ENCODE measurements at places on chromosomes 3 and 15.

DNA sequence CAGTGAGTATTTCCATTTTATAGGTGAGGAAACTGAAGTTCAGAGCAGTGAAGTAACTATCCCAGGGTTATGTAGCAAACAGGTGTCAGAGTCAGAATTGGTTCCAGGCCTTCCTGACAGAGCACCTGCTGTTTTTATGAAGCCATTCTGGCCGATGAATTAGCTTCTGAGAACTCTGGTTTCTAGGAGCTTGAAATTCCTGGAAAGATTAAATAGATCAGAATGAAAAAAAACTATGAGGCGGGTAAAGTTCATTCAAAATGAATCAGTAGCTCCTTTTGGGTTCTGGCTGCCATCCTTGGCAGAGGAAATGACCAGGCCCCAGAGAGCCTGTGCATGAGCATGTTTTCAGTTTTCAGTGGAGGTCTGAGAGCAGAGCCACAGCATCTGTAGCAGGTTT lies 59.3 kb upstream of the CFAP161 start:
- no peak for DNase-seq

DNA sequence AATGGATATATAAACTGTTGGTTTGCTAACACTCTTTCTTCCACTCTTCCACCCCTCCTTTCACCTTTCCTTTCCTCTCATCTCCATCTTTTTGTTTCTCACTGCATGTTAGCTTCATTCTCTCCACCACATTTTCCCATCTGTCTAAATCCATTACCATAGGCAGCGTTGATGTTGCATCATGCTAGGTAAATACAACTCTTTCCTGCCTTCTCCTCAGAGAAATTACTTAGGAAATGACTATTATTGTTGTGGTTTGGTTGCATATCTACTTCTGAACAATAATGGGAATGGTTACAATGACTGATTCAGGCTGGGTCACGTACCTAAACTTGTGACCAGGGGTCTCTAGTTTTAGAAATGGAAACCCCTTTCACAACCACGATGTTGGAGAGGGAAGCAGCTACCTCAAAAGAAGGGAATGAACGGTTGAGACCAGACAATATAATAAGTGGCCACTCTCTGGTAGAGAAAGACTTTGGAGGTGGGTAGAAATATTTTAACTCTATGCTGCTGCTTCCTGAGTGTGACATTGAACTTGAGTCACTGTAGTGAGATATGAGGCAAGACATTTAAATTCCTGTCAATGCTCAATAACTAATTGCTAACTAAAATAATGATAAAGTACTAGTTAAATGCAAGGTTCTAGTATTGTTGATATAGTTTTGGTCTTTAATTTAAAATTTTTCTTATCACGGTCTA lies 314.1 kb upstream of the TGFBR2 start:
- DNase-seq: no peak

GRCh38 chr3:127254033-127254644 lies 33.7 kb downstream of the PRR20G start:
- no peak for DNase-seq

- DNase-seq: no peak
Observed at GRCh38 chr3:119305286-119305685, 11.1 kb downstream of the ARHGAP31 start.

GRCh38 chr3:129605203-129605921 lies 1.1 kb downstream of the PLXND1 start:
- peak; percentile 68 for DNase-seq

DNA sequence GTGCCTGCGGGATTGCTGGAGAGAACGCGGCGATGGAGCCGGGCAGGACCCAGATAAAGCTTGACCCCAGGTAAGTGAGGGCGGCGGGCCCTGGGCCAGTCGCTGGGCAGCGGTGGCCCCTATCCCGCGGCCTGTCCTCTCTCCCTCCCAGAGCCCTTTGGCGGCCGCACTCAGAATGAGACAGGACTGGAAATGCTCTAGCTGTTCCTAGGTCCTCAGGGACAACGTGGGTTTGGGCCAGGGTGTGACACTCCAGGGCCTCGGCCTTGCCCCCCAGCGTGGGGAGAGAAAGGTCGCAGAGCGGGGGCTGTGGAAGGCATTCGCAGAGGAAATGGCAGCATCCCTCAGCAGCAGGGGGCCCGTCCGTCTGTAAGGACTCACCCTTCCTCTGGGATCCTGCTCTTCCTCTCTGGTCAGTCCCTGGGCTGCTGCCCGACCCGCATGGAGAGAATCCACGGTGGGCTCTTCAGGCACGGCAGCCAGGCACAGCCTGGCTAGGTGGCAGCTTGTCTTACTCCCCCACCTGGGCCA lies 412 bp downstream of the SLC51A start:
- no peak for DNase-seq

DNA sequence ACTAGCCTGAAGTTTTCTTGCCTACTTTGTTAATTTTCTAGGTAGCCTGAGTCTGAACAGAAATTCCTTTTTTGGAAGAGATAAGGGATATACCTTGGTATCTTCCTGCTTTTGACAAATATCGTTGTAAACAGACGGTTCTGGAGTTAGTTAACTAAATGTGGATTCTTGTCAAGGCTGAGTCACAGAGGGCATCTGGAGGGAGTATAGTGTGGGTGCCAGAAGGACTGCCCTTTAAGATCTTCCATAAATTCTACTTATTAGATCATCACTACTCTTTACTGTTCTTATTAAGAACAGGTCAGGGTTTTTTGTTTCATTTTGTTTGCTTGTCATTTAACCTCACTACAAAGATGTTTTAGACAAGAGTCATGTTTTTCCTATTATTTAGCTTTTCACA lies 125.3 kb upstream of the SKOR1 start:
- no peak for DNase-seq

GRCh38 chr15:64923546-64923945 lies 11.8 kb downstream of the ANKDD1A start:
- DNase-seq: no peak

DNA sequence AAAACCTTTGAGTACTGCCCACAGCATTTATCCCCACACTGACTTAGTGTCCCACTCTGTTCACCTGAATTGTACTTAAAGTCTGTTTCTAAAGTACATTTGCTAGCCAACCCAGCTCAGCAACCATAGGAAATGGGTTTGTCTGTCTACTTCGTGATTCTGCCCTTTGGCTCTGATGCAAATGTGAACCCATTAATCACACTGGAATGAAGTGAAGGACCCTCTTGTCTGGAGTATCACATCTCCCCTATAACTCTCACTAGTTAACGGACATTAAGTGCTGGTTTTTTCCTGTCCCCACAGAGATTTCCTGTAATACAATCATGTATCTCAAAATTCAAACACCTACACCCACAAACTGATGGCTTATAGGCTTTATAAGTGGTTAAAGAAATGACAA lies 20.5 kb downstream of the EID1 start:
- DNase-seq: no peak

DNA sequence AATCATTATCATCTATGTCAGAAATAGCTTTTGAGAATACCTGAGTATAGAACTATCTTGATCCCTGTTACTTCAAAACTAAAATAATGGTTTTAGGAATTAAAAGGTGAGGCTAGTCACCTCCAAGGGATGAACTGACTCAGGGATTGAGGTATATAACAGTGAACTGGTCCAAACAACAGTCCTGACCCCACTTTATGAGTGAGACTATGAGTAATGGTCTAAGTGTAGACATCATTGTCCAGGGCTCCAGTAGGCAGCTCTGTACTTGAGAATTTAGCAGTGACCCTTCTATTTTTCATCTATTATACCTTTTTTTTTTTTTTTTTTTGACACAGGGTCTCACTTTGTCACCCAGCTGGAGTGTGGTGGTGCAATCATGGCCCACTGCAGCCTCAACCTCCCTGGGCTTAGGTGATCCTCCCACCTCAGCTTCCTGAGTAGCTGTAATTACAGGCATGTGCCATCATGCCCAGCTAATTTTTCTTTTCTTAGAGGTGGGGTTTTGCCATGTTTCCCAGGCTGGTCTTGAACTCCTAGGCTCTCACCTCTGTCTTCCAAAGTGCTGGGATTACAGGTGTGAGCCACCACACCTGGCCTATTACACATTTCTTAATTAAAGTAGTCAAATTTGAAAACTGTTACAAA lies 36.3 kb downstream of the MLH1 start:
- DNase-seq: no peak

DNA sequence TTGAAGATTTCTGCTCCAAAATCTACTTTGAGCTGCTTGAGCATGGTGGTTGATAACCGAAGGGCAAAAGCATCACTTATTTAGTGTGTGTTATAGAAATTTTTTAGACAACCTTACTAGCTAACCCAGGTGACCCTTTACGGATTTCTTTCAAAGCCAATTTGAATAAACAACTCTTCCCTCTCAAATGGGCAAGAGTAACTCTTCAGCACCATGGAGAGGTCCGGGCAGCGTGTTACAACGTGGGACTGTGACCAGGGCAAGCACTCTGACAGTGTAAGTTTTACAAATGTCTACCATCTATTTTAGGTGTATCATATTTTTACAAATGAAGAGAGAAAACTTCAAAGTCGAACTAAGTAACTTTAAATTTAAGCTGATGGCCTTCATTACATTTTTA lies 471.8 kb downstream of the MFSD1 start:
- DNase-seq: no peak

DNA sequence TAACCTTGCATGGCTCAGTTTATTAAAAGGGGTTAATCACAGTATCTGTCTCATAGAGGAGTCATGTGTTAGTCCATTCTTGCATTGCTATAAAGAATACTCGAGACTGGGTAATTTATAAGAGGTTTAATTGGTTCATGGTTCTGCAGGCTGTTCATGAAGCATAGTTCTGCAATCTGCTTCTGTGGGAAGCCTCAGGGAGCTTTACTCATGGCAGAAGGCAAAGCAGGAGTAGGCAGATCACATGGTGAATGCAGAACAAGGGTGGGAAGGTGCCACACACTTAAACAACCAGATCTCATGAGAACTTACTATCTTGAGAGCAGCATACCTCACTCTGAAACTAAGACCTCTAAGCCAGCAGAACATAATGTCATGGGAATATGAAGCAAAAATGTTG lies 42.2 kb upstream of the PTX3 start:
- no peak for DNase-seq

GRCh38 chr15:71957026-71957425 lies 146.7 kb downstream of the NR2E3 start:
- no peak for DNase-seq

DNA sequence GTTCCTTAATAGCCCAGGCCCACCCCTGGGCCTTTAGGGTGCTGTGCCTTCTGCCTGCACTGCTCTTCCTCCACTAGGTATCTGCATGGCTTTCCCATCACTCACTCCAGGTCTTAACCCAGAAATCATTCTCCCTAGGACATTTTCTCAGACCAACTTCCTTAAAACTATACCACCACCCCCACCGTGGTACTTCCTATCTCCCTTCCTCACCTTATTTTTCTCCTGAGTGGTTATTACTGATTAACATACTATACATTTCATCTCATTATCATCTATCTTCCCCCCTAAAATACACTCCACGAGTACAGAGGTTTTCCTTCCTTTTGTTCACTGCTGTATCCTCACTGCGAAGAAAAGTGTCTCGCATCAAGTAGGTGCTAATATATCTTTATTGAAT lies 115.2 kb downstream of the ANO10 start:
- DNase-seq: no peak

DNA sequence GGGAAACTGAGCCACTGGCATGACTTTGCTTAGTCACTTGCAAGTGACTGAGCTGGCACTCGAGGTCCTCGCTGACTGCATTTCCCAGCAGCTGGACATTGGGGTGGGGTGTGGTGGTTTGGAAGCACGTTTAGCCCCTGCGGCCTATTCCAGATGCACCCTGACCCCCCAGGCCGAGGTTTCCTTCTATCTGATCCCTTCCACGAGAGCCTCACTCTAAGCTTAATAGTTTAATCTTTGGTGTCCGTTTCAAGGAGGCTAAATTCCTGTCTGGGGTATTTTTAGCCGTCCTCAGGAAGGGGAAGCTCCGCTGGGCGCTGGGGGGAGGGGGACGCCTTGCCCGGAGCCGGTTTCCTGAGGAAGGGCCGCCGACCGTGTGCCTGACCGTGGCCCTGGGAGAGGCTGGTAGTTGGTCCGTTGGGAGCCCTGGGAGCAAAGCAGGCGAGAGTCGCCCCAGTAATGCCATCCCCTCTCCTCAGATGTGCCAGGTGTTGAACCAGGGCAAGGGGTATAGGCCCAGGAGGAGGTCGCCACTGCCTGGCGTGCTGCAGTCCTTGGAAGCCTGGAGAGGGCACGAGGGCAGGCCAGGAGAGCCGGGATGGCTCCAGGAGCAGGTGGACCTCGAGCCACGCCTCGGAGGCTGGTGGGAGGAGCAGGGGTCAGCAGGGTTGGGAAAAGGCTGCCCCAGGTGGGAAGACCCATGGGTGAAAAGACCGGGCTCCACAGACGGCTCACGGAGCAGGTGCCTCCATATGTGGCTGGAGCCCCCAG lies 37.2 kb downstream of the IDH2 start:
- no peak for DNase-seq

- no peak for DNase-seq
Observed at GRCh38 chr15:26145796-26146195, 282.7 kb upstream of the ATP10A start.

DNA sequence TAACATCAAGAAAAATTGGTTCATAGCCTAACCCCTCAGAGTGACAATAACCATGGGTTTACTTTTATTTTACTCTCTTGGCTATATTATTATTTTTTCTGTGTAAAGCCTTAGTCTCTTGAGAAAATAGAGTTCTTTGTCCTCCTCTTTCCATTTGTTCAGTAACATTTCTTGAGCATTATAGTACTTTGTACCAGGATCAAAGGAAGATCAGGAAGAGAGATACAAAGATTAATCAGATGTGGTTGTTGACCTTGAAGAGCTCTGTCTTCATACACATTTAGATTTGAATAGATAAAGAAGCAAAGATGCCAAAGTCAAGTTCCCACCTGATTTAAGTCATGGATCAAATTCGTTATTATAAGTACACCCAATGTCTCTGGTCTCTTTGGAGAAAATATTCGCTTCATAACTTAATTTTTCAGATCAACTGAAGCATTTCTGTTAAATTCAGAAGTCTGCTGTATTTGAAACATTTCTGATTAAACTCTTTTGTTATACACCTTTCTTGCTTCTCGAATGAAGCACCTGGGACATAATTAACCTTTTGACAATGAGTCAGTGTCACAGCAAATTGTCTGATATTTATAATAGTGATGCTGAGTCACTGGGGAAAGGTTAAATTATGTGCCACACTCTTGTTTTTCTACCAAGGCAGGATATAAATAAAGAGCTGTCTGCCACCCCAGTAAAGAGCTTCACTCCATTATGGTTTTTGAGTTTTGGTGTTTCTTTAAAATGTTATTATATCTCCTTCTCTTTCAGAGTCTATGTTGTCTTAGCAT lies 100.2 kb downstream of the GHSR start:
- DNase-seq: no peak

- no peak for DNase-seq
Observed at GRCh38 chr3:128734523-128735189, 8.7 kb downstream of the RAB7A start.

DNA sequence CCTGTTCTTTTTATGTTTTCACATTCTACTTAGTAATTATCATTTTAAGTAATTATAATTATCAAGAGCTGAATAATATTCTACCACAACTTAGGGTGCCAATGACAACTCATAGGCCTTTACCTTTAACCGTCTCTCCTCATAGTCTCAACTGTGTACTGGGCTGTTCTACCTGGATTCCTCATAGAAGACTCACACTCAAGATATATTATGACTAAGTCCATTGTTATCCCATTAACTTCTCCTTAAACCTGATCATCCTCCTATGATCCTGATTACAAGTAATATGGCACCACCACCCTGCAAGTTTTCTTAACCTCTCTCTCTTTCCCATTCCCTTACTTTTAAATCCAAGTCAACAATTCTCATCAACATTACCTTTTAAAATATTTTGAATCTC lies 285.9 kb upstream of the VEPH1 start:
- no peak for DNase-seq

GRCh38 chr15:69980341-69981059 lies 117.2 kb downstream of the TLE3 start:
- DNase-seq: no peak
